Neuronal stem cell (in vitro differentiated cells): ENCODE measurements at places on chromosomes 1 and 21.
A peak's percentile ranks its signal among the peaks of the same experiment; 100 is the strongest.

DNA sequence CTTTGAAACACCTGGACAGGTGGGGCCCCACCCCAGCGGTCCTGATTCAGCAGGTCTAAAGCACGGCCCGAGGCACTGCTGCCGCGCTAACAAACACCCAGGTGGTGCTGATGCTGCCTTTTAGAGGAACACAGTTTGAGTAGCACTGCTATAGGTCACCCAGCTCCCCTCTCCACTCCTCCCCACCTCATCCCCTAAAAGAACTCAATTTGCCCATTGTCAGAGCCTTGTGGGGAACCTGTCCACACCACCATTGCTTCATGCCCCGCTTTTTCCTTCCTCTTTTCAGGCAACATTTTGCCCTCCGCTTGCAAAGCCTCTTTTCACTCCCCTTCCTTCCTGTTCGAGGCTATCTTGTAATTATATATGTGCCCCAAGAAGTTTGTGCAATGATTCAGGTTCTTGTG, 26.2 kb upstream of the PADI4 start:
- no peak for DNase-seq

GRCh38 chr1:166040202-166040997, 126.4 kb downstream of the FAM78B start:
- DNase-seq = peak; percentile 1

GRCh38 chr1:229714964-229715603, 89.0 kb downstream of the URB2 start:
- no peak for DNase-seq

DNA sequence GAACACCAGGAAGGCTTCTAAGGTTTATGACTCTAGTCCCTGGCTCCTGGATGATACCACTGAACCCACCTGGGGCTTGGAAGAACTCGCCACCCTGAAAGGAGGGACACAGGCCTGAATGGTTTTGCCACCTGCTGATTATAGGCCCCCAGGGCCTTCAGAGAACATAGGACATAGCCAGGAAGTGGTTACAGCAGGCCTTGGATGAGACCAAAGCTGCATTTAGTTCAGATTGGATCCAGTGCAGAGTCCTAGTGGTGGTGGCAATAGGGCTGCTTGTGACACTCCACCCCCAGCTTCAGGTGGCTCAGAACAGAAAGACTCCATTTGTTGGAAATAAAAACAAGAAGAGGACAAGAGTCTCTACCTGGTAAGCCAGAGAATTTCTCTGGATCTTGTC, 101.6 kb upstream of the PLPPR5 start:
- no peak for DNase-seq

DNA sequence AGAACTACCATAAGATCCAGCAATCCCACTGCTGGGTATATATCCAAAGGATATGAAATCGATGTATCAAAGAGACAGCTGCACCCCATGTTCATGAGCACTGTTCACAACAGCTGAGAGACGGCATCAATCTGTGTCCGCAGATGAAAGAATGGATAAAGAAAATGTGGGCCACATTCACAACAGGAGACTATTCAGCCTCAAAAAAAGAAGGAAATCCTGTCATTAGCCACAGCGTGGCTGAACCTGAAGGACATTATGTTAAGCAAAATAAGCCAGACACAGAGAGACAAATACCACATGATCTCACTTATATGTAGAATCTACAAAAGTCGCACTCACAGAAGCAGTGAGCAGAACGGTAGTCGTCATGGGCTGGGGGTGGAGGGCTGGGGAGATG, 99.2 kb upstream of the IFFO2 start:
- no peak for DNase-seq

DNA sequence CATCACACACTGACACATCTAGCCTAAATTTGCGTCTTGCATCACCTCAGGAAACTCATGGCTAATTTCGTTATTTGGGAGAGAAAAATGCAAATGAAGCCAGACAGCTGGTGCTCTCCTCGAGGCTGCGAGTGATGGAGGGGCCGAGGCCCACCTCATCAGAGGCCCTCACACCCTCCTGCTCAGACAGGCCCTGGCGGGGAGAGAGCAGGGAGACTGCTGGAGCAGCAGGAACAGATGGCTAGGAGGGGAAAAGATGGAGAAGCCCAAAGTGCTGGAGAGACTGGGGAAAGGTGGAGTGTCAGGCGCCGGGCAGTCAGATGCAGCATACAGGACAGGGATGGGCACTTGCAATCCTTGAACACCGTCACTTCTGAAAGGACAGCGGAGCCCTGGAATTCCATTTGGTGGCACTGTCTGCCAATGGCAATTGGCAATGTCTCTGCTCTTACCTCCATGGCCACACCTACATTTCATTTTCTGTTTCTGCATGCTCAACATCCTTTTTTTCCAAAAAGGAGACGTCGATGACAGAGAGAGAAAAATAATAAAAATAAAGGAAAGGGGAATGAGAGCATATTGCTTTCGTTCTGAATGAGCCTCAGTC, 286.2 kb downstream of the SPATA17 start:
- DNase-seq = no peak

DNA sequence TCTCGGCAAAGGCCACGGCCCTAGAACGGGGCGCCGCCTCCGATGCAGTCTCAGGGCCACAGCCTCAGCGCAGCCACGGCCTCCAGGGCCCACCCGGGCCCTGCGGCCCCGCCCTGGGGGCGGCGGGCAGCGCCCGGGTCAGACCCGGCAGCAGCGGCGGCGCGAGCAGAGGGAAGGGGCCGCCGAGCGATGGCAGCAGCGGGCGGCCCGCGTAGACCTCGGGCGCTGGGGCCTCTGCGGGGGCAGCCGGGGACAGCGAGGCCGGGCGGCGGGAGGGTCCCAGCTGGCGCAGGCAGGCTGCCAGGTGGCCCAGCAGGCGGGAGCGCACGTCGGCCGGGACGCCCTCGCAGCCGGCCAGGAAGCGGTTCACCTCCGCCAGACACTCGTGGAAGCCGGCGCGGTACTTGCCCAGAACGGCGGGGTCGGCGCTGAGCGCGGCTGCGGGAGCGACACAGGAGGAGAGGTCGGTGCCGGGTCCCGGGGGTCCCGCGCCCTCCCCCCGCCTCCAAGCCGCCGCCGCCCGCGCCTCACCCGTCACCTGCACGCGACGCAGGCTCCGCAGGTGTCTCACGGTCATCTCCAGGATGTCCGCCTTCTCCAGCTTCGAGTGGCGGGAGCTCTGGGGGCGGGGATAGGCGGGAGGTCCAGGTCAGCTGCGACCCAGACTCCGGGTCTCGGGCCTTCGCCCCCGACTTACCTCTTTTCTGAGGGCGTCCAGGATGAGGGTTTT, 737 bp downstream of the HES4 start:
- DNase-seq = no peak

DNA sequence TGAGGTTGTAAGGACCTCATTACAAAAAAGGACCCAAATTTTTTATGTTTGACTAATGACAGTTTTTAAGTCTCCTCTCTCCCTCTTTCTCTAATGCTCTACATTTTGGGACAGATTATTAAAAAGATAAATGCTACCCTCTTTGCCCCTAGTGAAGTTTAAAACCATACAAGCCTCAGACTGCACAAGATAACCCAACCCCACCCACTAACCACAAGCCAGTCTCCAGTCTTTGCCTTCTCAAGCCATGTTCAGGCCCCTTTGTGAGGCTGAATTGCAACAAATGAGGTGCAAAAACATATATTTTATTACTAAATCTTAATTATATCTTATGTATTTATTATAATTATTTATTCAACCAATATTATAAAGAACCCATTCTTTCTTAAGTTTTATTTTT, 597.2 kb upstream of the BRINP3 start:
- DNase-seq = no peak

DNA sequence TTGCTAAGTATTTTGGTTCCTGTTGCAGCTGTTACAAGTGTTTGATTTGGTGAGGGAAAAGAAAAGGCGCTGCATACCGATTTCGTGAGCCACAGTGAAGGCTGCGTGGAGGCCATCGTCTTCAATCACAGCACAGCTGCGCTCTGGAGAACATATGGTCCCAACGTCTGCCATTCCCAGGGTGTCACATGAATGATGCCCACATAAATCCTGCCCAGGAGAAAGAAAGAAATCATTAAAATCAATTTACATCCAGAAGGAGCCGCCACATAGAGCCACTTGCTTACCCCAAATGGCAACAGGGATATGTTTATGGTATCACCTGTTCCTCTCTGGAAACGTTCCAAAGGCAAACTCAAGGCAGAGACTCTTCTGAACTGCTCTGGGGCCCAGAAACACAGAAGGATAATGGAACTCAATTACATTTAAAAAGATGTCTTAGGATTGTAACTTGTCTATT, 12.2 kb downstream of the ADAMTS5 start:
- no peak for DNase-seq

DNA sequence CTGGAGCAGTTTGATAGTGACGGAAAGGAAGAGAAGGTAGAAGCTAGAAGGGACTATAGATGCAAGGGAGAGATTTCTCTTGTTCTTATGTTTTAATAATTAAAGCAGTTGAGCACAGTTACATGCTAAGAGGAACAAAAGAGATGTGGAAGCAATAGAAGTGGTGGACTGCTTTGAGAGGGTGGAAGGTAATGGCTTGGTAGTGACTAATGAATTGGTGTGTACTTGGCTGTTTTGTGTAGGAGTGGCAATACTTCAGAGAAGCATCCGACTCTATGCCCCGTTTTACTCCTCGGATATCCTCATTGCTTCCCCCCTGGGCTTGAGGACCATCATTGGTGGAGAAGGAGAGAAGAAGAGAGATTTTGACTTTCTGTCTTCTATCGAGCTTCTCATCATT, 12.8 kb downstream of the UTP25 start:
- no peak for DNase-seq
